ENCODE measurements at places on chromosomes 3 and 15.
A peak's percentile ranks its signal among the peaks of the same experiment; 100 is the strongest.

- DNase-seq, result no peak
These were observed 35.7 kb upstream of the POLG start for GRCh38 chr15:89370120-89370977.

GRCh38 chr15:90883976-90884718 is at the start of gene FES:
Gene FES (plus strand): TSS chr15:90884504. CDS start chr15:90885046, 542 bp downstream.
- no peak for DNase-seq

DNA sequence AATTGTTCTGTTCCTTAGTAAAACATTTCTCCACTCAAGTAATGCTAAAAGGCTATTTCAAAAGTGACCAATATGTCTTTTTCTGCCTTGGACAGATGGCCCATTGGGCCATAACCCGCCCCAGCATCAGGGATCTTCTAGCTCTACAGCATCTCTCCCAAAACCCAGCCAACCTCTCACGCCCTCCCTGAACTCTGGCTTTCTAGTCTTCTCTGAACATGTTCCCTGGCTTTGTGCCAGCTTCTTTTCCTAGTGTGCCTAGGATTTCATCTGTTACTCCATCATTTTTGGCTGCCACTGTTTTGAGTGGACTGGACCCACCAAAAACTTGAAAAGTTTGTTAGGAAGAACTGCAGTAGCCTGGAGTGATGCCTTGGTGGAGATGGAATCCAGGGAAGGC is 30.7 kb downstream of the TRPM1 start:
- DNase-seq, result no peak

DNA sequence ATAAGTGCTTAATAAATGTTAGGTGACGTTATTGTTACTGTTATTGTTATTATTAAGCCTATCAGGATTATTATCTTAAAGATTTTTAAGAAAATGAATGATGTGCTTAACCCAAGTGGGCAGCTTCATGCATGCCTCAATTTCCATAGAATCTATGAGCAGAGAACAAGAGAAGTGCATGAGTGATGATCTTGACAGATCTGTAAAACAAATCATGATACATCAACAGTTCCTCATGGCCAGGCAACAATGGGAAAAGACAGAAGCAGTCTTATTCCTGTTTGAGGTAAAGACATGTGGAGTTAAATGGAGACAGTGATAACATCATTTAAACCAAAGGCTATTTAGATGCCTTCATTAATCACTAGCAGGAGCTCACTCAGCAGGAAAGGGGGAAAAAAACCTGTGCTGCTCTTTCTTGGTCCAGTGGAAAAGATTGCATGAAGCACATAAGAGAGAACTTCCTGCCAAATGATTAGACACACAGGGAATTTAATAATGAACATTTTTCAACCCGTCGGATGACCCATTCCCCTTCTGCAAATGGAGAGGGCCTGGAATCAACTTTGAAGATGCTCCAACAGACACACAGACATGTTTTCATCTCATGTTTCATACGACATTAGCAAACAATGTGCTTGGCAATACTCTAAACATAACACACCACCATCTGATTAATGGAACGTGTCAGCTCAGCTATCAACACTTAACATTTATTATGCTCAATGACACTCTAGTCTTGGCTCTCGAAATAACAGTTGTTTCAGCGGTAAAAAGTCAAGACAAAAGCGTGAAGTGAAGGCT is 212.2 kb upstream of the LRRN1 start:
- DNase-seq, result no peak

- no peak for DNase-seq
These were observed 68.3 kb downstream of the CD47 start for GRCh38 chr3:108022256-108023150.

DNA sequence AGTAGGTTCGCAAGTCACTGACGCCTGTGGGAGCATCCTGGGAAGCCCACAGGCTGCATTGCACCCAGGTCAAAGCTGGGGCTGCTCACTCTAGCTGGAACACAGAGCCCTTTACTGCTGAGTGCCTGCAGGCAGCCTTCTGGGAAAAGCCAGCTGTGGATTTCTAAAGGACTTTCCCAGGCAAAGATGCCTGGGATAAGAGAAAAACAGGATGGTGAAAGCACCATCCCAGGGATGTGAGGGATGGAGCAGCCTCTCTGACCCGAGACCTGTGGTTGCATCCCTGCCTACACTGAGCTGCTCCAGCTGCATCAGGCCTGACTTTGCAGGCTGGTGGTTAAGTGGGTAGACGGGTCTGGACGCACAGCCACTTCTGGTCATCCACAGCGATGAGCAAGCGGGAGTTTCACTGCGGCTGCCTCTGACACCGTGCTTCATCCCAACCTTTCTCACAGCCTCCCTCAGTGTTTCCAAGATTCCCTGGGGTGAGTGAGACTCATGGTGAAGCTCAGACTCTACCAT is 52.5 kb upstream of the AMOTL2 start:
- peak; percentile 51 for DNase-seq

DNA sequence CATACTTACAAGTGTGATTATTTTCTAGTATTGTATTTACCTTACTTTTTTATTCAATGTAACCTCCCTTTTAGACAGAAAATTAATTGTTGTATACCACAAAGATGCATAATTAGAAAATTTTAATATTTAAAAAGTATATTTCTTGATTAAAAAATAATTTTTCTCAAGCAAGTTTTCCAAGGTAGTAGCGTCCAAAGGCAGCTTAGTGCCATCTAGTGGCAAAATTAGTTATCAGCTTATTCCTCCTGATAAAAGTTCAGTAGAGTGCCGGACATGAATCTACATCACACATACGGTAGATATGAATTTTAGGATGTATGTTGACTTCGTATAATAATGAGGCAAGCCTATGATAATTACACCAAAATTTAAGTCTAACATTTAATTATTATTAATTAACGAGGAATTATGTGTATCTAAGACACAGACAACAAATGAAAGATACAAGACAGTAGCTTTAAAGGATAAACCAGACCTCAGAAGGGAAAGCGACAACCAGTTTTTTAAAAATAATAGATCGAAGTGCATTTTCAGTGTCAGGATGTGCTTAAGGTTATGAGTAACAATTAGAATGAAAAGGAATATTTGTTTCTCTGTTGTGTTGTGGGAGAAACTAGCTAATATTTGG is 405.9 kb downstream of the ROBO1 start:
- DNase-seq, result no peak

DNA sequence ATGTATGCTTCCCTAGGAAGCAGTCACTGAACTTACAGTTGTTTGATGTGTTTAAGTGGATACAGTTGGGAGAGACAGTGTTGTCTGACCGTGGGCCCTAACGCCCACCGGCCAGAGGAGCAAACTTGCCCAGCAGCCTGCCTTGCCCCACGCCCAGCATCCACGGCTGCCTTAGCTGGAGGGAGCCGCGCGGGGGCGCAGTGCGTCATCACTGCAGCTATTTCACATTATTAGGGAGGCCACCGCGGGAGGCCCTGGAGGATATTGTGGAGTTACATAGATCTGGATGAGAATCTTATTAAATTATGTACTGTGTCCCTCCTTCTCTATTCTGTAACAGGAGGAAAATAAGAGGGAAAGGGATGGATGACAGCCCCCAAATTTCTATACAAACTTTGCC is 267.2 kb downstream of the GABRG3 start:
- DNase-seq, result no peak

GRCh38 chr3:171458864-171459136 is 1.4 kb downstream of the TNIK start:
- no peak for DNase-seq

GRCh38 chr15:92473756-92474155 is 80.1 kb downstream of the ST8SIA2 start:
- no peak for DNase-seq

- DNase-seq, result no peak
These were observed 9.2 kb downstream of the PLIN1 start for GRCh38 chr15:89669941-89670340.

- DNase-seq, result peak; percentile 53
These were observed 647.1 kb downstream of the NTRK3 start for GRCh38 chr15:87609474-87609873.

DNA sequence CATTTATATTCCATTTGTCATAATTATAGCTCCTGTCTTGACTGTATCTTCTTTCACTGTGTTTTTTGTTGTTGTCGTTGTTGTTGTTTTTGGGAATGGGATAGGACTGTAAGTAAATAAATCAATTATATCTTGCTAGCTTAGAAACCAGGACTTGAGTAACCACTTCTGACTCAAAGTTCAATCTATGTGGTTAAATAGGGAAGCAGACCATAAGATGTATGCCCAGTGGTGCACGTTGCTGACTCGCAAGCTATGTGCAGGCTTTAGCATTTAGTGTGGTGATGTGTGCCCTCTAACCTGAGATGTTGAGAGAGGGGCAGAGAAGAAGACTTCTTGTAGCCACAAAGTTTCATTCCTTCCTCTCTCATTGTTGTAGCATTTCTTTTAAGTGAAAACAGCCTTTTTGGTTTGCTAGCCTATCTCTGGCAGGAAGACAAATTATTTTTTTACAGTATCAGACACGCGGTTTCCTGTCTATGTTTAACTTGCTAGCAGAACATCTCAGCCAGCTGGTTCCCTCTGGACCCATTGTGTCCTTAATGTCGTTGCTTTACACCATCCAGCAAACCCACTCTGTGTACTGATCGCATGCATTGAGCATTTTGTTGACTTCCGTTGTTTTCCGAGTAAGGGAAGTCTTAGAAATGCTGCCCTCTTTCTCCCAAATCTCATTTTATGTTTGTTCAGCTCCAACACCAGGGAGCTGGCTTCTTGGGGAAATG is 52.1 kb downstream of the TGFBR2 start:
- DNase-seq, result no peak

GRCh38 chr3:11596387-11596786 is 47.3 kb downstream of the VGLL4 start:
- no peak for DNase-seq

DNA sequence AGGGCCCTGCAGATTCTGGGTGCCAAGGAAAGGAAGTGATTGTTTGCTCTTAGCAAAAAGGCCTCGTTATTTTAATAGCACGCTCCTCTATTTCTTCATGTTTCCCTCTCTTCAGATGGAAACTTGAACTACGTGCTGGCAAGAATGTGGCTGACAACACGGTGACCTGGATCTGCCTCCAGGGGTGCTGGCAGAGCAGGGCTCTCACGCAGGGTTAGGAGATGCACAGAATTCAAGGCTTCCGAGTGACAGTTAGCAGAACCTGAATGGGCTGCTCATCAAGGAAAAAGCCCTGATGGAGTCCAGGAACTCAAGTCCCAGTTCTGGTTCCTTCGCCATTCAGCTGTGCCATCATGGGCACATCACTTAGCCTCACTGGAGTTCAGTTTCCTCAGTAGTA is 22.7 kb downstream of the CYP19A1 start:
- no peak for DNase-seq

DNA sequence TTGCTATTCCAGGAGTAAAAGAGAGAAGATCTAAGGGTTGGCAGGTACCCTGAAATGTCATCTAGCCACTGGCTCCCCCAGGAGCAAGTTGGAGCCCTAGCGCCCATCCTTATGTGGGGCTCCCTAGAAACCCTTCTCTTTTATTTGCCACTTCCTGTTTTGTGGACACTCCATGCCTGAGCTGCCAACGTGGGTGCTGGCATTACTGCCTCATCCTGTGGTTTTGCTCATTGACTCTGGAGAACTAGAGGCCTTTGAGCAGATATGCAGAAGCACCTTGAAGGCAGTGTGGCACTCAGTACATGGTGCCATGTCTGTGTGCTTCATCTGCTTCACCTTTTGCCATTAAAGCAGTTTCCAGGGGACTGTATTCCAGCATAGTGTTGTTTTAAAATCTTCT is 8.1 kb downstream of the EDEM1 start:
- no peak for DNase-seq

DNA sequence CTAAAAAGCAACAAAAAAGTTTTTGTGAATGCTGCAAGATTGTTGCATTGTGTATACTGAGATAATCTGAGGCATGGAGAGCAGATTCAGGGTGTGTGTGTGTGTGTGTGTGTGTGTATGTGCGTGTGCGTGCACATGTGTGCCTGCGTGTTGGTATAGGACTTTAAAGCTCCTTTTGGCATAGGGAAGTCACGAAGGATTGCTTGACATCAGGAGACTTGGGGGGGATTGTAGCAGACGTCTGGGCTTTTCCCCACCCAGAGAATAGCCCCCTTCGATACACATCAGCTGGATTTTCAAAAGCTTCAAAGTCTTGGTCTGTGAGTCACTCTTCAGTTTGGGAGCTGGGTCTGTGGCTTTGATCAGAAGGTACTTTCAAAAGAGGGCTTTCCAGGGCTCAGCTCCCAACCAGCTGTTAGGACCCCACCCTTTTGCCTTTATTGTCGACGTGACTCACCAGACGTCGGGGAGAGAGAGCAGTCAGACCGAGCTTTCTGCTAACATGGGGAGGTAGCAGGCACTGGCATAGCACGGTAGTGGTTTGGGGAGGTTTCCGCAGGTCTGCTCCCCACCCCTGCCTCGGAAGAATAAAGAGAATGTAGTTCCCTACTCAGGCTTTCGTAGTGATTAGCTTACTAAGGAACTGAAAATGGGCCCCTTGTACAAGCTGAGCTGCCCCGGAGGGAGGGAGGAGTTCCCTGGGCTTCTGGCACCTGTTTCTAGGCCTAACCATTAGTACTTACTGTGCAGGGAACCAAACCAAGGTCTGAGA is 4.7 kb downstream of the BHLHE40 start:
- DNase-seq, result no peak

Measured in non-pigmented ciliary epithelial cell (primary cell).